ENCODE measurements at places on chromosomes 1 and 21.

GRCh38 chr1:86823821-86824500, 90.0 kb downstream of the SELENOF start:
- no peak for DNase-seq

- DNase-seq, result no peak
These were observed 317.5 kb downstream of the ASTN1 start for GRCh38 chr1:176847052-176847451.

- no peak for DNase-seq
These were observed 36.9 kb upstream of the DISP1 start for GRCh38 chr1:222777977-222778376.

GRCh38 chr1:29286194-29286767, 50.0 kb downstream of the PTPRU start:
- no peak for DNase-seq

DNA sequence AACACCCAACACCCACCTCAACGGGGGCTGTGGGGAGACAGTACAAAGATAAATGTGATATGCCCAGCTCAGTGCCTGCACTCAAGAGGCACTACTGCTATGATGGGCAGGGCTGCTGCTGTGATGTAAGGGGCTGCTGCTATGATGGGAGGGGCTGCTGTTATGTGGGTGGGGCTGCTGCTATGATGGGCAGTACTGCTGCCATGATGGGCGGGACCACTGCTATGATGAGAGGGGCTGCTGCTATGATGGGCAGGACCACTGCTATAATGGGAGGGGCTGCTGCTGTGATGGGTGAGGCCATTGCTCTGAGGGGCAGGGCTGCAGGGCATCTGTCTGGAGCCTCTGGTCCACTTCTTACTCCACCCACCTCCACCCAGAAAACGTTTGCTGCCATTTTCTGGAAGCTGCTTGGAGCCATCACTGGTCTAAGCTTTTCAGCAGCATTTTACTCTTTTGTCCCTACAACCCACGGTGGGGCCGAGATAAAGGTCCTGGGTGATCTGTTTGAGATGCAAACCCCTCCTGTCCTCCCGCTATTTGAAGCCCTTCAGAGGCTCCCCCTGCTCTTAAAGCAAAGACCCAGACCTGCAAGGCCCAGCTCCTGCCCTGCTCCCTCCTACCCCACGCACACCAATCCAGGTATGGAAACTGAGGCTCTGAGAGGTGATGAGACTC, 656.9 kb downstream of the PTPRU start:
- DNase-seq, result no peak

DNA sequence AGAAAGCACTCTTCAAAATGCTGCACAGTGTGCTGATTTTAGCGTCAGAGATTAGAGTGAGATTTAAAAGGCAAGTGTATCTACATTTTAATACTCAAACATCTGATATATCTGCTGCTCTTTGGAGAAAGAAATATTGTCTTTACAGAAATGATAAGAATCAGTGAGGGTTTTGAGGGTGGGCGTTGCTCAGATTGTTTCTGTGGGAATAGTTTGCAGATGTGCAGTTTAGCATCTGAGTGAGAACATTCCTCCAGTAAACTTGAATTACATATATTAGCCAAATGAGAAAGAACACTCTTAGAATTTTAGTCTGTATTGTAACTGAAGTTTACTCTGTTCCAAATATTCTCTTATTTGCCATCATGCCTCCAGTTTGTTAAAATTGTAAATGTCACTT, 549.2 kb downstream of the NEGR1 start:
- no peak for DNase-seq

- no peak for DNase-seq
These were observed 43.6 kb downstream of the ACP6 start for GRCh38 chr1:147626739-147627138.

DNA sequence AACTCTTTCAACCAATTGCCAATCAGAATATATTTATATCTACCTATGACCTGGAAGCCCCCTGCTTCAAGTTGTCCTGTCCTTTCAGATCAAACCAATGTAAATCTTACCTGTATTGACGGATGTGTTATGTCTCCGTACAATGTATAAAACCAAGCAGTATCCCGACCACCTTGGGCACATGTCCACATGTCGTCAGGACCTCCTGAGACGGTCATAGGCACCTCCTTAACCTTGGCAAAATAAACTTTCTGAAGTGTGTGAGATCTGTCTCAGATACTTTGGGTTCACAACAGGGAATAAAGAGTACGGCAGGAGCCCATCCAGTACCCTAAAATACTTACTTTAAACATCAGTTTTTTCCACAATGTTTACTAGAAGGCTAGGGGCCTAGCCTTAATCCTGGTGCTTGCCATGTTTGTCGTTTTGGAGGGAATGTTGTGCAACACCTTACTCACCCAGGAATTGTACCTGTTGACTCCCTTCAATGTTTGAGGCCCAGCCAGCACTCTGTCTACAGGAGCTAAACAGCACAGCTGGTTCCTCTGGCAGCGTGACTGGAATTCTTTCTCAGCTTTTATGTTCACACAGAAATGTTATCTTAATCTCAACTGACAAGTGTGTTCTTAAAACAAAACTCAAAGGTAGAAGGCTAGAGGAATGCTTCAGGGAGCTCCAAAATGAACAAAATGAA, 90.8 kb upstream of the USP25 start:
- DNase-seq, result no peak

- no peak for DNase-seq
These were observed 4.8 kb upstream of the RHCE start for GRCh38 chr1:25425098-25426085.

GRCh38 chr21:14736162-14736561, 190.0 kb upstream of the SAMSN1 start:
- peak; percentile 14 for DNase-seq

DNA sequence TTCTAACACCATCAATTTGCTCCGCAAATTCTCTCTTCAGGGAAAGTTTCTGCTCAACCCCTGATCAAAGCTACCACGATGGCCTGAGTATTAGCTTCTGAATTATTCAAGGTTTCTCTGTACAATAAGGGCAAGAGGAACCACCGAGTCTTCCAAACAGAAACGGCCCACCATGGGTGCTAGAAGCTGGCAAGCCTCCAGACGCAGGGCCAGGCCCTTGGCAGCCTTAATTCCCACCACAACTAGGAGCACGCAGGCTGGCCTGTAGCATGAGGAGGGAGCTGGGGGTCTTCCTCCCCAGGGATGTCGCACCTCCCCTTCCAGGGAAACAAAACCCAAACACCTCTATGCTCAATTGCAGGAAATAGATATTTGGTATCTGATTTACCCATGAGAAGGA, 11.1 kb downstream of the RSPH1 start:
- DNase-seq, result no peak

DNA sequence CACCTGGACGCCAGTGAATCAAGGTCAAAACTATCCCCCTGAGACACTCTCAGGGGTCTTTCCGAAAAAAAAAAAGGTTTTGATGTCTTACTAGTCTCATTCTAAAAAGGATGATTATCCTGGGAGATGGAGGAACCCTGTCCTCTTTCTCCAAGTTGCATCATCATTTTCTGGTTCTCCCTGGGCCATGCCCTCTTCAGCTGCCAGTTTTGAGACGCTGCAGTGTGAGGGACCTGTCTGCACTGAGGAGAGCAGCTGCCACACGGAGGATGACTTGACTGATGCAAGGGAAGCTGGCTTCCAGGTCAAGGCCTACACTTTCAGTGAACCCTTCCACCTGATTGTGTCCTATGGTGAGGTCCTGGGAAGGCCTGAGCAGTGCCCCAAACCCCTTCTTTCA, 3.5 kb downstream of the FCRLA start:
- no peak for DNase-seq

GRCh38 chr1:55879346-55879745, 664.2 kb upstream of the USP24 start:
- DNase-seq, result no peak

GRCh38 chr1:29999595-29999994, 723.8 kb downstream of the MATN1 start:
- DNase-seq, result no peak

- no peak for DNase-seq
These were observed 297.6 kb downstream of the HHAT start for GRCh38 chr1:210626341-210626740.

GRCh38 chr1:247286134-247286670, 30.3 kb downstream of the VN1R5 start:
- no peak for DNase-seq

DNA sequence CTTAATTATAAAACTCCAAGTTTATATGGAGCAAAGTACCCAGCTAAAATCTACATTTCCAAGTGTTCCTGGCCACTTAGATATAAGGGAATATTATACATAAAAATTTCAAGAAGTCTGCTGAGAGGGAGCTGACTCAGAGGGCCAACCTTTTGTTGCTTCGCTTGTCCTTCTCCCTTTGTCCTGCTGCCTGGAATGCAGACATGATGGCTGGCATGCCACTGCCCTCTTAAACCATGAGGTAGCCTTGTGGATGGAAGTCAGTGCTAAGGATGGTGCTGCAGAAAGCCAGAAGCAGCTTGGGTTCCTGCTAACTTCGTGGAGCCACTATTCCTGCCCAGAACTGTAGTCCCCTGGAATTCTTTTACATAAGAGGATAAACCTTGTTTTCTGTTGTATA, 38.9 kb upstream of the SRP9 start:
- no peak for DNase-seq

GRCh38 chr1:109199710-109200109, 14.0 kb upstream of the SARS1 start:
- no peak for DNase-seq

- DNase-seq, result no peak
These were observed 8.3 kb upstream of the TNFRSF9 start for GRCh38 chr1:7948960-7949359.

DNA sequence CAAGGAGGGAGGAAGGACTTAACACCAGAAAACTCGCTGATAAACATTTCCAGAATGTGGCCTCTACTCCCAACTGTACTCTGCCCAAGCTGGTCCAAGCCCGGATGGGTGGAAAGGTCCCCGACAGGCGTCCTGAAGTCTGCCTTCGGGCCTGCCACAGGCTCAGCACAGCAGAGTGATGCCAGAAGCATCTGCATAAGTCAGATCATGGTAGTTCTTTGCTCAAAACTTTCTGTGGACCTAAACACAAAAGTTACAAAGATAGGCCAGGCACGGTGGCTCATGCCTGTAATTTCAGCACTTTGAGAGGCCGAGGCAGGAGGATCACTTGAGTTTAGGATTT, 790 bp upstream of the UTS2 start:
- DNase-seq, result no peak

- DNase-seq, result no peak
These were observed 4.2 kb upstream of the KRTAP12-1 start for GRCh38 chr21:44686000-44686781.

GRCh38 chr1:33342041-33342723, 21.3 kb upstream of the A3GALT2 start:
- DNase-seq, result no peak

DNA sequence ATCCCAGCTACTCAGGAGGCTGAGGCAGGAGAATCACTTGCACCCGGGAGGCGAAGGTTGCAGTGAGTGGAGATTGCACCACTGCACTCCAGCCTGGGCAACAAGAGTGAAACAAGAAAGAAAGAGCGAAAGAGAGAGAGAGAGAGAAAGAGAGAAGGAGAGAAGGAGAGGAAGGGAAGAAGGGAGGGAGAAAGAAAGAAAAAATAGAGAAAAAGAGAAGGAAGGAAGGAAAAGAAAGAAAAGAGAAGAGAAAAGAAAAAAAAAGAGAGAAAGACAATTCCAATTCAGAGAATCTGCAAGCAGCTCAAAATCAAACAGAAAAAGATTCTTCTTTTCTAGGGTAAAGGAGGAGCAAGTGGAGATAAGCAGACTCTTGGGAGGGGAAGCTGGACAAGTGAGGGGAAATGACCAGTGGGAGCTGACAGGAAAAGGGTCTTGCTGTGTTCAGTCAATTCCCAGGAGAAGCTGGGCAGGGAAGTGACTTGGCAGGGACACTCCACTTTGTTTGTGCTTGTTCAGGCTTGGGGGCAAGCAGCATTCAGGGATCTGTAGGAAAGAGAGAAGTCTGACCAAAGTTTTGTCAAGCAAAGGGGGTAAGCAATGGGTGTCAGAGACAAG, 3.6 kb upstream of the CAPN2 start:
- no peak for DNase-seq

DNA sequence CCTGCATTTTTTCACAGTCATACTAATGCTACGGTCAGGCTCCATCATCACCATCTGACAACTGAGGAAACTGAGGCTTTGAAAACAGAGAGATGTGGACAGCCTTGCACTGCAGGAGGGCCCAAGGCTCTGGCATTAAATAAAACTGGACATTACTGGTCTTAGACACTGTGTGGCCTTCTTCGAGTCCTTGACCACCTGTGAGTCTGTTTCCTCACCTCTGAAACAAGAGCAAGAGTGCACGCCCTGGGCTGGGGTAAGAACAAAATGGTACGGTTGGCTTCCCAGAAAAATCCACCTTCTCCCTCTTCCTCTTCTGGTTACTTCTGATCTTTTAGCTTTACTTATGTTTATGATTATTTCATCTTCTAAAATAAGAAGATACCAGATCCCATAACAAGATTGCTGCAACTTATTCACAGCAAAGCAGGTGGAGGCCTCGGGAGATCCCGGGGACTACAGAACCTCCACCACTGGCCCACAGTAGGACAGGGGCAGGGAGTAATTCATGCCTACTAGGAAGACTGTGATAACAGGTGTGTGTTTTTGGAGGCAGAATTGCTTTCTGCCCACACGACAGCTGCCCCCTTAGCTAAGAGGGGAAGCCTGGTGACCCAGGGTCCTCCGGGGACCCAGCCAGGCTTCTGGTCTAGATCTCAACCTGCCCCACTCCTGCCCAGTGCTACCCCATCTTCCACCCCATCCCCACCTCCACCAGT, 156.4 kb upstream of the EDN2 start:
- no peak for DNase-seq

DNA sequence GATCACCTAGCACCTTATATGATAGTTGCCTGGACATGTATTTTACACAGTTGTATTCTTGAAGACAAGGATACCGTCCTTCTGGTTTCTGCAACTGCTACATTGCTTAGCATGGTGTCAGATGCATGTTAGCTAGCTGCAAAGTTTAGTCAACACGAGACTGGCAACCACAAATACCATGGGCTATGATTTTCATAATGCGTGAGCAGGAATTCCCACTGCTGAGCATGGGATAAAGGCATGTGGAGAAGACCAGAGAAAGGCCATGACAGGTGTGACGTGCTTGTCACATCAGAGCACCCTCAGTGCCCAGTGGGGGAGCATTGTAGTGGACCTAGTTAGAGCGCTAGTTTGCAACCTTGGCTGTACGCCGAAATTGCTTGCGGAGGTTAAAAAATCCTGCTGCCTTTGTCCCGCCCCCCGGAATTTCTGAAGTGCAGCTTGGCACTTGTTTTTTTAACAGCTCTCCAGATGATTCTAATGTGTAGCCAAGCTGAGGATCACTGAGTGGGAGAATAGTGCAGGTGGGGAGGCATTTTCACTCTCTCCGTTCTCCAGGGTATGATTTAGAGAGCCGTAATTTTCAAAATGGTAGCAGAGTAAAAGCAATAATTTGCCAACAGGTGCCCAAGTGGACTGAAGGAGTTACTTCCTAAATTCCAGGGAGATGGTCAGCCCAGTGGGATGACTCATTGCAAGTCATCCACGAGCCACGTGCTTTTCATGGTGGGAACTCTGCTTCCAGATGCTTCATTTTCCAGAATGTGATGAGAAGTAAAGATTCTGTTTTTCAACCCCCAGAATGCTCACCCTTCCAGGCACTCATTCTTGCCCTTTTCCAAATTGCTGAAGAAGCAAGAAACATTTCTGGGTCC, 81.0 kb downstream of the CNIH3 start:
- no peak for DNase-seq
